ENCODE measurements at places on chromosomes 5 and 9.

DNA sequence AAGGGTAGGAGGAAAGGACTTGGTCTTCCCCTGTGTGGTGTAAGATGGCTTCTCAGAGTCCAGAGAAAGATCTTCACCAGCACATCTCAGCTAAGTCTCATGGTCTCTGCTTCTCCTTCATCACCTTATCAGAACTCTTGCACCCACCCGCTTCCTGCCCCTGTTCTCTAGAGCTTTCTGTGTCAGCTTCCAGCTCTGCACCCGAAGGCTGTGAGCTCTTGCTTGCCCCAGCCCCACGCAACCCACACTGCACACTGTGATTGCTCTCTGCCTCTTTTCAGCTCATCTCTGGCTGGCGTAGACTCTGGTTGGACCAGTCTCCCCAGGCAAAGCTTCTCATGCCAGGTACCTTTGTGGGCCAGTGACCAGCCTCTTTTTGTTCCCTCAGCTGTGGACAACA, 93.2 kb upstream of the RAPGEF1 start:
- no peak for DNase-seq

DNA sequence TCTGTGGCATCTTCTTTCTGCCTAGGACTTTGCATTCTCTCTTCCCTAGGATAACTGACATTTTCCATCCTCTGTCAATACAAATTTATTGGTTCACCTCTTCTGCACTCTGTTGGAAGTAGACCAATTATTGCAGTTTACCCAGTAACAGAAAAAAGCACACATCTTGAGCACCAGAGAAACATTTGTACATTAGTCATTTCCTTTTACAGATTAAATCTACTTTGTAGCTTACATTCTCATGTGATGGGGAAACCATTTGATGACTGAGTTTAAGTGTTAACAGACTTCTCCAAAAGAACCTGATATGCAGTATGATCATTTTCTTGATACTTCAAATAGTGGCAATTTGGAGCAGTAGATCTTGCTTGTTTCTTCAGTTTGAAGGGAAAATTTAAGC, 1098.8 kb downstream of the DTWD2 start:
- no peak for DNase-seq

GRCh38 chr9:130382636-130383349, 62.0 kb upstream of the ASS1 start:
- no peak for DNase-seq

- DNase-seq, result no peak
Observed at GRCh38 chr9:90433398-90433941, 209.2 kb downstream of the DIRAS2 start.

GRCh38 chr9:122218935-122219855, 9.6 kb downstream of the LHX6 start:
- DNase-seq, result no peak

GRCh38 chr9:589723-590122, 251.8 kb upstream of the DMRT1 start:
- DNase-seq, result no peak

GRCh38 chr5:42502613-42503470, 79.6 kb downstream of the GHR start:
- DNase-seq, result no peak

DNA sequence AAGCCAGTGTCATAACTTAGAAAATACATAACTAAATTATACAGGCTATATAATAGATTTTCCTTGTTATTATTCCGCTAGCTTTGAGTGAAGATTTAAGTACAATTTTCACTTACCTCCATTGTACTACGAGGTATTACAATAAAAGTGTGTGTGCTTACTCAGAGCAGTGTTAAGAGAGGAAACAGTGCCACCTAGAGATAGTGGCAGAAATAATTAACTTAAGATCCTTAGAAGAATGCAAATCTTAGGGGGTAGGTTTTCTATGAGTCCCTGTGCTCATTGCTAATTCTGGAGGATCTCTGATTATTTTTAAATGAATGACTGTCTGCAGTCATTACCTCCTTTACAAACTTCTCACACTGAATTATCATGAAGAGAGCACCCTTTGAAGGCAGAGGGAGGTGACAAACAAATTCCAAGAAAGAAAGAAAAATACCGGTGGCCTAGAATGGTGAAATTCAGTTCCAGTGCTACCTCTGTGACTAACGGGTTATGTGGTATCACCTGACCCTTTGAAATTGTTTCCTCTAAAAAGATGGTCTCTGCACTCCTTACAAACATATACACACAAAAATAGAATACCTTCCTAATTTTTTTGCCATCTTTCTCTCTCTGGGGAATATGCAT, 379.8 kb downstream of the TRIM36 start:
- DNase-seq, result no peak

DNA sequence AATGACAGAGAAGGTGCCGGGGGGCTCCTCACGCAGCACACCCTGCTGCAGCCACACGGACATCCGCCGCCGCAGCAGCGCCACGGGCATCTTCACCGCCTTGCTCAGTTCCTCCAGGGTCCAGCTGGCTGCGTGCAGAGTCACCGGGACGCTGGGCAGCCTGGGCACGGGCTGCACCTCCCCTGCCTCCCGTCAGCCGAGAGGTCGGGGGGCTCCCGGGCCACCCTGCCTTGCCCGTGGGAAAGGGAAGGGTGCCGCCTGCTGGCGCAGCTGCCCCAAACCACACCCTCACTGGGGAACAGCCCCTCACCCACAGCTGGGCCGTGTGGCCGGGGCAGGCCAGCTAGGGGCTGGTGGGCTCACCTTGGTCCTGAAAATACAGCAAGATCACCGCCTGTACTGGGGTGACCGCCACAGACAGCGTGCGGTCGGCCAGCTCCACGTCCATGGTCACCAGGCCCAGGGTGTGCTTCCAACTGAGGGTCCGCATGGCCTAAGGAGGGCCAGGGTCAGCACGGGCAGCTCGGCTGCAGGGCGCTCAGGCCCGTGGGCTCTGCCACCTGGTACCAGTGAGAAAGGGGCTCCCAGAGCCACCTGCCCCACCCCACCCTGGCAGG, 3.6 kb upstream of the TMEM210 start:
- no peak for DNase-seq

DNA sequence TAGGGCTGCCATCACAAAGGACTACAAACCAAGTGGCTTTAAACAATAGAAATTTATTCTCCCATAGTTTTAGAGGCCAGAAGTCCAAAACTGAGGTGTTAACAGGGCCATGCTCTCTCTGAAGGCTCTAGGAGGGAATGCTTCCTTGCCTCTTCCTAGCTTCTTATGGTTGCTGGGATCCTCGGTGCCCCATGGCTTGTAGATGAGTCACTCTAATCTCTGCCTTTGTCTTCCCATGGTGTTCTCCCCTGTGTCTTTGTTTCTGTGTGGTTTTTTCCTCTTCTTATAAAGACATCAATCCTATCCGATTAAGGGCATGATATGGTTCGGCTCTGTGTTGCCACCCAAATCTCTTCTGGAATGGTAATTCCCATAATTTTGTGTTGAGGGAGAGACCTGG, 178.8 kb upstream of the NREP start:
- DNase-seq, result no peak

GRCh38 chr9:130331573-130331972, 66.0 kb downstream of the HMCN2 start:
- DNase-seq, result no peak

DNA sequence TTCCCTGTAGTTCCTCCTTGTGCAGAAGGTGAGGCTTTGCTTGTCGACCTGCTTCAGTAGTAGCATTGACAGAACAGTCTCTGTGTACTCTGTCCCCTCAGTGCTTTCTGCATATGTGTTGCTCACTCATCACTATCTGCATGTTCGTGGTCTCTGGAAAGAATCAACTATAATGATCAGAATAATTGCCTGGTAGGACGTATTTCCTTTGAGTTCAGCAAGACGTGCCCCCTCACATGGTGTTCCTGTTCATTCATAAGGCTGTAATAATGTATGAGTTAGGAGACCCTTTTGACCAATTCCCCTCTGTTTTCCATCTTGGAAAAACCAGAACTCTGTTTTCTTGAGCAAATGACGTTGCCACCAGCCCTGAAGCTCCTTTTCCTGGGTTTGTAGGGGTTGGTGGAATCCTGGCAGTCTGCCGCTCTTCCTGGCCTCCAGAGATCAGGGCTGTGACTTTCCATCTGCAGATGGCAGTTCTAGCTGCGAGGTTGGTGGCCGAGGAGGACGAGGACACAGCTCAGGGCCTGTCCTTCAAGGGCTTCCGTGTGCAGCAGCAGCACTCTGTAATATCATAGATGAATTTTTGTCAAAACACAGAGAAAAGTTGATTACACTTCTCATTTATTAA, 61.9 kb downstream of the EXOSC2 start:
- no peak for DNase-seq

Data from activated CD8-positive, alpha-beta memory T cell treated with anti-CD3 and anti-CD28 coated beads for 24 hours (primary cell).